ENCODE measurements at places on chromosomes 4 and X.

GRCh38 chrX:1442724-1443367, 9.9 kb downstream of the ASMTL start:
- peak; percentile 49 for DNase-seq

GRCh38 chr4:70533791-70534190, 15.4 kb downstream of the AMTN start:
- no peak for DNase-seq

GRCh38 chr4:174631901-174632758, 109.8 kb upstream of the HPGD start:
- no peak for DNase-seq

DNA sequence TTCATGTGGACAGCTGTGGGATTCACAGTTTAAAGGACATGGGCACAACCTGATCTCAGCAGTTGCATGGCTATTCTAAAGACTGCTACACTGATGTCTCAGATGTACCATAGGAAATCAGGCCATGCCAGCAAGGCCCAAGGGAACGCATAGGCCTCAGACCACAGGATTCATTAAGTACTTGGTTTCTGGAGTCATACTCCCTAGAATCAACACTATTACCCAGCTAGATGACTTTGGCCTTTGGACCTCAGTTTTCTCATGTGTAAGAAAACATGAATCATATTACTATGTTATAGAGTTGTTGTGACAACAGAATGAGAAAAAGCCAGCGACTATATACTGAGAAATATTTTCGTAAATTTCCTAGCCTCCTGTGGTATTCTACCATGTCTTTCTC, 67.9 kb downstream of the NHS start:
- no peak for DNase-seq

DNA sequence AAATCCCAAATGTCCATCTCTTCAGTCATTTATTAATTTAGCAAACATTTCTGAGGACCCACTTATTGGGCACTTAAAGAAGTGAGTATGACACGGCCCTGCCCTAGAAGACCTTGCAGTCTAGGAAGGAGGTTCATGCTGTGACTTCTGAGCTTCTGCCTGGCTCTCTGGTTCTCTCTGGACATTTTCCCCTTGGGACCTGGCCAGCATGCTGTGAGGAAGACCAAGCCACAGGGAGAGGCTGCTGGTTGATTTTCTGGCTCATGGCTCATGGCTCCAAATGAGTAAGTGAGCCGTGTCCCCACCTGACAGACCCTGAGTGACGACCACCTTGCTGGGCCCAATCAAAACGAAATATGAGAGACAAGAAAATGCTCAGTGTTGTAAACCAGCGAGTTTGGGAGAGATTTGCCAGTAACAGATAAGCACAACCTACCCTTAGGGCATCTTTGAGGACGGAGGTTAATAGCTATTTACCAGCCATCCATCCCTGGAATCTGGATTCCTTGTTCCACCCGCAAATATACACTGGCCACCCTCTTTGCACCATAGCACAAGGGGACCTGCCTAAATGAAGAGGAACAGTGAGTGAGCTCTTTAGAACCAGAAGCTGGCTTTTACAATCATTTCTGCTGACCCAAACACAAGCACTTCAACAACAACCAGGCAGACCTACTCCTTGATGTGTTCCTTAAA, 876 bp downstream of the MPP1 start:
- no peak for DNase-seq

DNA sequence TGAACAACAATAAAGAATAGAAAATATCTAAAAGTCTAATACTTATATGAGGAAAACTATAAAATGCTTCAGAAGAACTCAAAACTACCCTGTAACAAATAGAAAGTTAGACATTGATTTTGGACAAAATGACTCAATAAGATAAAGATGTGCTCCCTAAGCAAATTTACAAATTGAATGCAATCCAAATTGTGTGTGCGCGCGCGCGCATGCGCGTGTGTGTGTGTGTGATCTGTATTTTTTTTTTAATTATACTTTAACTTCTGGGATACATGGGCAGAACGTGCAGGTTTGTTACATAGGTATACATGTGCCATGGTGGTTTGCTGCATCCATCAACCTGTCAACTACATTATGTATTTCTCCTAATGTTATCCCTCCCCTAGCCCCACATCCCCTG, 320.8 kb upstream of the INTU start:
- DNase-seq: no peak

DNA sequence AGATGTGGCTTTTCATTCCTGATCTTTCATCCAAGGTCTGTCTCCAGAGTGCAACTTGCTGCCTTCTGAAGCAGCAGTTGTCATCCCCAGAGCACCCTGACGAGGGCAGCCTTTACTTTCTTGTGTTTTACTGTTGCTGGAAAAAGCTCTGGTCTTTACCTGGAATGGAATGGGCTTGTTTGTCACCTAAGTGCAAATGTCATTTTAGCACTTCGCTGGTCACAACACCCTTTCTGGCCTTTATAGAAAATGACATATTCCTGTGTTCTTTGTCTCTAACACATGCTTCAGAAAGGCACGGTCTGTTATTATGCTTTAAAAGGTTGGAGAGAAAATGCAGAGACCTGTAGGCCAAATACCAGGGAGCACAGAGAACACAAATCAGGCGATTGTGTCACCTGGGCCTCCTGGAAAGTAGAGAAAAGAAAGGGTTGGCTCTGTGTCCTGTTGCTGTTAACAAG, 332.7 kb upstream of the IGFBP7 start:
- no peak for DNase-seq

- DNase-seq: no peak
Measured at GRCh38 chr4:2025817-2026216, 17.0 kb upstream of the NELFA start.

- no peak for DNase-seq
Measured at GRCh38 chr4:184011826-184012380, 106.8 kb downstream of the STOX2 start.

DNA sequence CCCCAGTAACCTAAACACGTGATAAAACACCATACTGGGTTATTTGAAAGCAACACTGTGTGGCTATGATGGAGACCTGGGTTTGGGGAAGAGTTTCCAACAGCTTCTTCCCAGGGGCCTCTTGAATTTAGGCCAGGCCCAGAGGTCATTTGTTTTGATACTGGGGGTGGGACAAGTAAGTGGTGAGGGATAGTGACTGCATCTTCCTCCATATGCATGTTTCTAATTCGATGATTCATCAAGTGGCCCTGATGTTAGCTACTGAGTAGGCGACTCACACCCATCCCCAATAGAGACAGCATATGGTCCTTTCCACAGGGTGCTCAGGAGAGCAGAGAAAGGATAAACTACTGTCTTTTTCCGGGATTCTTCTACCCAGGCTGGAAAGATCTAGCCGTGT, 2.7 kb downstream of the NDP start:
- no peak for DNase-seq

DNA sequence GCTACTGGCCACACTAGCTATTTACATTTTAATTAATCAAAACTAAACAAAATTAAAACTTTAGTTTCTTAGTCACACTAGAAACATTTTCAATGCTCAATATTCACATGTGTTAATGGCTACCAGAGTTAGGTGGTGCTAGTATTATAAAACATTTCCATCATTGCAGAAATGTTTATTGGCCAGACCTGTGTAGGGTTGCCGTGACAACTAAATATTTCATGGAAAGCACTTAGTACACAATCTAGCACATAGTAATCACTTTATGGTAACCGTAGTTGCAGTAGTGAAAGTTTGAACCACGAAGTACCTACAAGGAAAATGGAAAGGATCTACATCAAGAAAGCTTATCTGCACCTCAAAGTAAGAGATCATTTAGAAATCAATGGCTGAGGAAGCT, 95.9 kb downstream of the HS6ST2 start:
- no peak for DNase-seq
